ENCODE measurements at places on chromosomes 1 and 21.

DNA sequence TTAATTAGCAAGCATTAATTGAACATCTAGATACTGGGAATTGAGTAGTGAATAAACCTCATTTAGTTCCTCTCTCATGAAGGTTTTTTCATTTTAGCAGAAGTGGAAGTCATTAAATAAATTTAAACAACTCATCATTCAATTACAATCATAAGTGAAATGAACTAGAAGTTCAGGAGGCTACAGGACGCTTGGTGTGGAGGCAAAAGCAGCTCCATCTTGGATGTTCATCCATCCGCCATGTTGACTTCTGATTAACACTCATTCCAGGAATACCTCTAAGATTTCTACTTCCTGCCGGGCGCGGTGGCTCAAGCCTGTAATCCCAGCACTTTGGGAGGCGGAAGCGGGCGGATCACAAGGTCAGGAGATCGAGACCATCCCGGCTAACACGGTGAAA lies 11.5 kb upstream of the NTPCR start:
- no peak for DNase-seq

DNA sequence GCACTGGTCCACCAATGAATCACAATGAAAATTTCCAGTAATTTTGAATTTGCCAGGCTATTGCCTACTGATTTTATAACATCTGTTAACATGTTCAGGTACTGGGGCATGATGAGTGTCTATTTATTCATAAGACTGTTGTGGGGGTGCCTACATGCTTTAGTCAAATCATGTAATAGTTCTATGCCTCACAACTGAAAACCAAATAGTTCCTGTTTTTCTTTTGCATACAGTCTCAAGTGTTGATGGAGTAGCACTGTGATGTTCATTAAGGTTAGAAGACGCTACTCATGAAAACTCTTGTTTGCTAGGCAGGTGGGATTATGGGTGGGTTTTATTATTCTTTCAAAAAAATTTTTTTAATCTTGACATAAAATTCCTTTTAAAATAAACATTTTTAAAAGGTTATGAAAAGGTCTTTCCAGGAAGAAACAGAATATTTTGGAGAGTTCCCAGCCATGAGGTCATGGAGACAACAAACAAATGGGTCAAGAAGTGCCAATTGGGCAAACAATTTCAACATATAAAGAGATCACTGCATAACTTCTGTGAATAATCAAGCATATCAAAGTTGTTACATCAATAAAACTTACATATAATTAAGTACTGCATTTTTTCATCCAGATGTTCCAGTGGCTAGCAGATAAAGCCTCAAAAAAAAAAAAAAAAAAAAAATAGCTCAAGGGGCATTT lies 40.2 kb upstream of the NHLH2 start:
- DNase-seq, result no peak

DNA sequence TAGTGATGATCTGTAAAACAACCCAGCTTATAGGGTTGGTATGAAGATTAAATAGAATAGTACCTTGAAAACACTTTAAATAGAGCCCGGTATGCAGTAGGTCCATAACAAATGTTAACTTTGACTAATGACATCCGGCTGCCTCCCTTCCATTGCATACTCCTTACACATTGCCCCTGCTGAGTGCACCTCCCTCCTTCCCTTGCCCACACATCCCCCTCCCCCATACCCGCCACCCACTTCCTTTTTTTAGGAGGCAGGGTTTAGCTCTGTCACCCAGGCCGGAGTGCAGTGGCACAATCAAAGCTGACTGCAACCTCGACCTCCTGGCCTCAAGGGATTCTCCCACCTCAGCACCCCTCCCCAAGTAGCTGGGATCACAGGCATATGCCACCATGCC lies 24.4 kb upstream of the ZC3H12A start:
- DNase-seq, result peak; percentile 66

DNA sequence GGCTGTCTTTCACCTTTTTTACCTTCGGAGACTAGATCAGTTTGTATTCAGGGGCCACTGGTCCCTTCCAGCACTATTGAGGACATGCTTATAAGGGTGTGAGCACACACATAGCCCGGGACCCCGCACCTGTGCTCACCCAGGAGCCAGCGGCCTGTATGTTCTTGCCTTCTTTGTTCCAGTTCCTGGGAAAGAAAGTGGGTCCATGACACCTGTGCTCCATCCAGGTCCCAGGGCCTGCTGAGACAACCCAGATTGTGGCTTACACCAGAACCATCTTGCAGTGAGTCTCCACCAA lies 207.8 kb downstream of the TOMM20 start:
- DNase-seq, result no peak

DNA sequence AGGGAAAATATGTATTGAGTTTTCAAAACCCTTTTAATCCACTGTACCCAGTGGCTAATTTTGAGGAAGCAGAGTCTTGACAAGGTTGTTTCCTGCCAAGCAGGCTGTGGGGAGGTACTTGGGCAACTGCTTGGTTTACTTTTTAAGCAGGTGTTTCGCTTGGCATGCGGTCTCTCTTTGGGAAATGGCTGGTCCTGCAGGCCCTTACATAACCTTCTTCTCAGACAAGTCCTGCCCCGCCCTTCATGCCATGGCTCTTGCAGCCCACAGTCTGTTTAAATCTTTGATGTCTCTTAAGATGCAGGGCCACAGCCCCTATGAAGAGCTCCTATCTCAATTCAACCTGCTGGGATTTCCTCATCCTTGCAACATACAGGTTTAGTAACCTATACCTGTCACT lies 36.0 kb upstream of the ABCD3 start:
- DNase-seq, result no peak

- DNase-seq, result no peak
These were observed 233.8 kb upstream of the USP25 start for GRCh38 chr21:15495965-15496364.

GRCh38 chr1:22121421-22121911 lies 21.4 kb downstream of the WNT4 start:
- no peak for DNase-seq

DNA sequence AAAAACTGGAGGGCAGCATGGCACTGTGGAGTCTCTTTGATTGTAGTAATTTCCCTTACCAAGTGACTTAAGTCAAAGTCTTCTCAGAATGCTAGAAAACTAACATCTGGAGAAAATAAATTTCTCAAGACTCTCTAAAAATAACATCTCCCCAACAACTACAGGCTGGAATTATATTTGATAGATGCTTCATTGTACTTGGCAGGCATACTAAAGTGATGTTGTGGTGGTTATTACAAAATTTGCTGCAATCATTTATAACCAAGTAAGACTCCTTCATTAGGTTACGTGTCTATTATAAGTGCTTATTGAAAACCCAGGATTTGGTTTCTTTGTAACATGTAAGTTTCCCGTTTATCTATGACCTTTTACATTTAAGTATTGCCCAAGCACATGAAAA lies 132.9 kb upstream of the NRIP1 start:
- no peak for DNase-seq

DNA sequence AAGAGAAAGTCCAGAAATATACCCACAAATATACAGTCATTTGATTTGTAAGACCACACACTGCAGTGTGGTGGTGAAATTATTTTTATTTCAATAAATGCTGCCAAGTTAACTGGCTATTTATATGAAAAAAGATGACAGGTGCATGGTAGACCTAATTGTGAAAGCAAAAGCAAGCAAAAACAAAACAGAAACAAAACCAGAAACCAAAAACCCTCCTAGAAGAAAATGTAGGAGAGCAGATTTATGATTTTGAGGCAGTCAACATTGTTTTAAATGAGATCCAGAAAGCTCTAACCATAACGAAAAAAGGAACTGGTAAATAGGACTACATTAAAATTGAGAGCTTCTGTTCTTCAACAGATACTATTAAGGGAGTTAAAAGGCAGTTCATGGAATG lies 303.6 kb downstream of the PRDM2 start:
- DNase-seq, result no peak

- no peak for DNase-seq
These were observed 67.3 kb downstream of the TGFBR3 start for GRCh38 chr1:91818713-91818975.

DNA sequence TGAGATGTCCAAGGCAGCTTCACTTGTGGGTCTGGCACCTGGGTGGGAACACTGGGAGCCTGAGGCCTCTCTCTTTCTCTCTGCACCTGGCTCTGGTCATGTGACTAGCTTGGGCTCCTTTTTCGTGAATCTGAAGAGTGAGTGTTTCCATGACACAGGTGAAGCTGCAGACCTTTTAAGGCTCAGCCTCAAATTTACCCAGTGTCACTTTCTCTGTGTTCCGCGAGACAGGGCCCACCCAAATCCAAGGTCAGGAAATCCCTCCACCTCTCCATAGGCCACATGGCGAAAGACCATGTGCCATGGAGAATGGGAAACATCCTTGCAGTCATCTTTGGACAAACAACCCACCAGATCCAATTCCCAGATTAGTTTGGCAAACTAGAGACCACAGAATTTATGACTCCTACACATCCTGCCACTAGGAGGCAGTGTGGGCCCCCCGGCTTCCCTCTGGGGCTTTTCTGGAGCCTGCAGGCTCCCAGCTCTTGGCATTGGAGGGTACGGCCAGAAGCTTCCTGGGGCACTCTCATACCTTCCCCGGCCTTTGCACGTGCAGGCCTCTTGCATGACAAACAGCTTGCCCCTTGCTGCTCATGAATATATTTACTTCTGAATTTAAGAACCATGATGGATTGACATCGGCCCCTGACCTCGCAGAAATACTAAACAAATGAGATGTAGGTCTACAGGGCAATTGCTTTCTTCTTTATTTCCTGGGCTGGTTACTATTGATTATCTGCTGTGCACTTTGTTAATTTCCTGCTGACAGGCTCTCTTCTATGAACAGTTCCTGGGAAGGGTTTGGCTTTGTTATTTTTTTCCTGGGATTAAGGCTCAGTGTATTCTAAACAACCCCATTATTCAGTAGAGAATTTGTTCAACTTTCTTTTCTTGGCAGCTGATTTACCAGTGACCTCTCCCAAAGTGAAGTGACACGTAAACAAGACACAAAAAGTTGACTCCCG lies 180.7 kb downstream of the KAZN start:
- no peak for DNase-seq

GRCh38 chr1:217274927-217275654 lies 355.8 kb downstream of the GPATCH2 start:
- DNase-seq, result no peak

DNA sequence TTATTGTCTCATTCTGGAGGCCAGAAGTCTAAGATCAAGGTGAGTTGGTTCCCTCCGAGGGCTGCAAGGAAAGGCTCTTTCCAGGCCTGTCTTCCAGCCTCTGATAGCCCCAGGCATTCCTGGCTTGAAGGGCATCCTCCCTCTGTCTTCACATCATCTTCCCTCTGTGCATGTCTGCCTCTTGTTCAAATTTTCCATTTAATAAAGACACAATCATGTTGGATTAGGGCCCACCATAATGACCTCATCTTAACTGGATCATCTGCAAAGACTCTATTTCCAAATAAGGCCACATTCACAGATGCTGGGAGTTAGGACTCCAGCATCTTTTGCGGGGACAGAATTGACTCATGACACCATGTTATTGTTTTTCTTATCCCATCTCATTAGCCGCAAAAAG lies 24.5 kb downstream of the HUNK start:
- no peak for DNase-seq

- DNase-seq, result peak; percentile 87
These were observed 70.2 kb downstream of the SH3GLB1 start for GRCh38 chr1:86774305-86775295.

- peak; percentile 2 for DNase-seq
These were observed 15.9 kb downstream of the SYT2 start for GRCh38 chr1:202694314-202694713.

- DNase-seq, result no peak
These were observed 21.3 kb upstream of the RUNX3 start for GRCh38 chr1:24951337-24951736.

- DNase-seq, result no peak
These were observed 28.0 kb upstream of the GLIS1 start for GRCh38 chr1:53766831-53767405.

- DNase-seq, result no peak
These were observed 156.9 kb downstream of the PPP1R12B start for GRCh38 chr1:202505356-202505755.

GRCh38 chr1:167429612-167430011 lies 88.7 kb downstream of the CD247 start:
- no peak for DNase-seq

GRCh38 chr1:44676484-44677200 lies 2.1 kb downstream of the ARMH1 start:
- DNase-seq, result no peak

Data from aorta (tissue), 5 donors.